Activated CD4-positive, alpha-beta T cell treated with anti-CD3 and anti-CD28 coated beads for 4 hours (primary cell): ENCODE measurements at places on chromosomes 11 and 22.

- DNase-seq, result no peak
These were observed 2.2 kb downstream of the NEU3 start for GRCh38 chr11:74990941-74991340.

DNA sequence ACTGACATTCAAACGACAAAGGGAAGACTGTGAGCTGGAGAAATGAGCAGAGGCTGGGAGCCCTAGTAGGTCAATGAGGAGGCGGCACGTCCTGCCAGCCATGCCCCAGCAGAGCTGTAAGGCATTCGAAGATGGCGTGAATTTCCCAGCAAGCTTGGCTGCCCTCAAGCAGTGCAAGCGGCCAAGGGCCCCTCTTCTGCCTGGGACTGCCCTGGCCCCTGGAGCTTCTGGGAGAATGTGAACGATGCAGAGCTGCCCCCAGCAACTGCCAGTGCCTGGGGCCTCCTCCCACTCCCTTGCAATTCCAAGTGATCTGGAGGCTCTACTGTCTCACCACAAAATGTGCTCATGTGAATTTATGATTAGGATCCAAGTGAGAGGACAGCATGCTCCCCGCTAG is 4.3 kb downstream of the PPM1F start:
- DNase-seq, result no peak

GRCh38 chr11:94731880-94732601 is 36.1 kb upstream of the AMOTL1 start:
- no peak for DNase-seq

- no peak for DNase-seq
These were observed 422.3 kb downstream of the SOX6 start for GRCh38 chr11:15933886-15934625.
